ENCODE measurements at places on chromosomes 7 and 10.

DNA sequence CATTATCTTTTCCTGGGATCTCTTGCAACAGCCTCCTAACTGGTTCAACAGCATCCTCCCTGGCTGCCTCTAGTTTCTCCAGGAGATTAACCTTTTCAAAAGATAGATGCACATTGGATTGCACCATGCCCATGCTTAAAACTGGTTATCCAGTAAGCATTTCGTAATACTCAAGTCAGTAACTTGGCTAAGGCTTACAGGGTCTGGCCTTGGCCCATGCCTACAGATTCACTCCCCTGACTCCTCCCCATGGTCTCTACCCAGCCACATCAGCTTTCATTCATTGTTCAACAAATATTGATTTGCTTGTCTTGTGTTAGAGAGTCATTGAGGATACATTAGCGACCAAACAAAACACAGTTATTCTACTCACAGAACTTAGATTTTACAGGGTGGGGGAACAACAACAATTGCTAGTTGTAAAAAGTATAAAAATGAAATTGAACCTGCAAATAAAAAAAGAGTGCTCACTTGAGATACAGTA is 1.8 kb upstream of the KIF20B start:
- DNase-seq = no peak

DNA sequence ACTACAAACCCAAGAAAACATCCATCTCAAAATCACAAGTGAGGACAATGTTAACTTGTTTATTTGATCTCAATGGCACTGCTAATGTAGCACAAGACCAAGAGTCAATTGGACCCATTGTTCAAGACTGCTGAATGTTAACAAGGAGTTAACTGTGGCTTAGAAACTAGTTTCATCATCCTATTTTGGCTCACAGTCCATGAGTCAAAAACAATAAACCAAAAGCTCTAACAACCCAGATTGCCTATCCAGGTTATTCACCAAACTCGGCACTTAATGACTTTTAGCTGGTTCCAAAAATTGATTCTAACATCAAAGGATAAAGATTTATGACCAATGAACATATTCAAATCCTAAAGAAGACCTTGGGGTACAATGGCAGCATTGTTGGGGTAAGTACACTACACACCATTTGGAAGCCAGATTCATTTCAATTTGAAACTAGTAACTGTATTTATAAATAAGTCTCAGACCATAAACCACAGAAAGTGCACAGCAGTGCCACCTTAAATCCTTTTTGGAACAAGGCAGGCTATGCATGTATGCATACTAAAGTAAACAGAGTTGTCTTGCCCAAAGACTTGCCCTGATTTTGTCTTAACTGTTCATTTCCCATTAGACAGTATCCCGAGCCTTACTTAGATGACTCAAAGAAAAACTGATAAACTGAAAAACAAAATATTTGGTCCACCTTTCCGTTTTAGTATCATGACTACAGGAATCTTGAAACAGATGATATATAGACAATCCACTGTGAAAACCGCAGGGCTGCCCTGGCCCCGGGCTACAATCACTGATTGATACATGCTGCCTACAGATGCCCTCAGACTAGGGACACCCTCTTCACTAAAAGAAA is 84.5 kb downstream of the SRPK2 start:
- peak; percentile 54 for DNase-seq

DNA sequence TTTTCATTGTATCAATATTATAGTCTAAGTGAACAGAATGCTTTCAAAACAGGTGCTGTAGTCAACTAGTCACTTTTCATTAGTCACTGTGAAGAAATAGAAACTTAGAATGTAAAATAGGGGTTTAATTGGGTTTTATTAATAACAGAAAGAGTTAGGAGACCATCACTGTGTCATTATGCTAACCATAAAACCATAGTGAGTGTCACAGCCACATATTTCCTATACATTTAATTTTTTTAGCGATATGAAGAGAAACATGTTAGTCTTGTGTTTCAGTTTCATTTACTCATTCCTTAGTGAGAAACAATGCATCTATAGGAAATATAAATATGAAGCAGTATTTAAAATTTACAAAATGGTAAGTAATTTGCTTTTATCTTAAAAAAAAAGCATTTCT is 22.2 kb downstream of the SPAG6 start:
- DNase-seq = no peak

DNA sequence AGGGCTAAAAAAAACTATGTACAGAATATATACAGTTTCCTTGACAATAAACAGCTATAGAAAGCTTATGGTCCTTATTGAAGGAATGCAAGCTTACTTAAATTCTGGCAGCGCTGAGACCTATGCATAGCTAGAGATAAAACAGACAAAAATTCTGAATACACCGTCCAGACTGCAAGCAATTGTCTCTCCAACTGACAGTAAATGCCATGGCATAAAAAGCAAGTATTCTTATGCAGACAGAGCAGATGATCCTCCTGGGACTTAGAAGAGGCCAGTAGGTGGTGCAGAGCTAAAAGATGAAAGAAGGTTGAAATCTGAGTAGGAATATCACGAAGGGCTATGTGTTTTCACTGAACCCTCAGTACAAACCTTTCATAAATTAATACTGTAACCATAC is 157.0 kb upstream of the CACNA2D1 start:
- DNase-seq = no peak

GRCh38 chr10:100817268-100817839 is 72.0 kb downstream of the PAX2 start:
- DNase-seq = no peak

- no peak for DNase-seq
Measured at GRCh38 chr7:36304099-36304425, 85.6 kb upstream of the ANLN start.

GRCh38 chr7:98826811-98827231 is 43.0 kb downstream of the TMEM130 start:
- DNase-seq = no peak

DNA sequence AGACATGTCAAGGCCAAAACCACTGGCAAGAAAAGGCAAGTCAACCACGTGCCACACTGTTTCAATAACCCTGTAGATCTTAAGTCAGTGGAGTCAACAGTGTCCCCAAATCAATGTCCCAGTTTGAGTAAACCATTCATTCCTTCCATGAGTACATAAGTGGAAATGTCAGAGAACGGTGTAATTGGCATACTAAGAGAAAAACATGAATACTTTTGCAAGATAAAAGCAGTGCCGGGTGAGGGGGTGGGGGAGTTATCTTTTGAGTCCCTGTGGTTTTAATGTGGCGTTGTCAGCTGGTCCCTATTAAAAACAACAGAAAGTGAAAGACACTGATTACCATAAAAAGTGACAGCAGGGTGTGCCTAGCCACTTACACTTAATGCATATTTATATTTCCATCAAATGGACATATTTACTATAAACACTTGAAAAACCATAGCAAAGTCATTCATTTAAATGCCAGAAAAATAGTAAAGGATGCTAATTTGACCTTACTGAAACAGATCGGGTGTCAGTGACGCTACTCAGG is 37.8 kb downstream of the RSU1 start:
- no peak for DNase-seq

DNA sequence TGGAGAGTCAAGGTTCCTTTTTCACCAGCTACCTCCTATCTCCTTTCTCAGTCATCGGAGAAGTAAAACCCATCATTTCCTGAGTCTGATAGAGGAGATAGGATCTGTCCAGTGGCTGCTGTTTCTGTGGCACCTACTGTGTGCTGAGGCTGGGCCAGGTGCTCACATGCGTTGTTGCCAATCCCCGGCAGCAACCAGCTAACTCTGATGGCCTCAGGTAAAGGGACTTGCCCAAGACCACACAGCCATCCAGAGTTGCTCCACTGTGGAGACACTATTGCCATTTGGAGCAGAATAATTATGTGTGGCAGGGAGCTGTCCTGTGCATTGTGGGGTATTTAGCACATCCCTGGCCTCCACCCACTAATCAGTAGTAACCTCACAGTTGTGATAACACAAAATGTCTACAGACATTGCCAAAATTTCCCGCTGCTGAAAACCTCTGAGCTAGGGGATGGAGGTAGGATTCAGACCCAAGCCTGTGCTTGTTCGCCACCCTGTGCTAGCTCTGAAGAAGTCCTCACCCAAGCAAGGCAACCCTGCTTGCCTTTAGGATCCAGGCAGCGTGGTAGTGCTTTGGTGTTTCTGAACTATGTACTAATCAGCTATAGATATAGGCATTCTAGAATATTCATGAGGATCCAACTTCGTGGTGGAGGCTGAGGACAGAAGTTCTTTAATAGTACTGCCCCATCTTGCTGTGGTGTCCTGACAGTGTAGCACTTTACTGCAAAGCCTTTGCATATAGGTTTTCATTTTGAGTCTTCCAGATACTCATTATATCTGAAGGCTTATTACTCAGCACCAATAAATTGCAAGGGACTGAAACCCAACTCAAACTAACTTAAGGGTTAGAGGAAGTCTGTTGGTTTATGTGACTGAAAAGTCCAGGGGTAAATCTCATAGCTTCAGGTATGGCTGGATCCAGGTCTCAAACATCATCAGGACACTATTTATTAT is 164.6 kb downstream of the GRK5 start:
- DNase-seq = no peak

DNA sequence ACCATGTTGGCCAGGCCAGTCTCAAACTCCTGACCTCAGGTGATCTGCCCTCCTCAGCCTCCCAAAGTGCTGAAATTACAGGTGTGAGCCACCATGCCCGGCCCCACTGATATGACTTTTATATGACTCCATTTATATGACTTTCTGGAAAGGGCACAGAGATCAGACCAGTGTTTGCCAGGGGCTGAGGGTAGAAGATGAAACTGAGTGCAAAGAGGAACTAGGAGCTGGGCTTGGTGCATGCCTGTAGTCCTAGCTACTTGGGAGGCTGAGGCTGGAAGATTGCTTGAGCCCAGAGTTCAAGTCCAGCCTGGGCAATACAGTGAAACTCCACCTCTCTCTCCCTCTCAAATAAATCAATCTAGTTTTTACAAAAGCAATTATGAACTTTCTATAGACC is 7.5 kb downstream of the BRAF start:
- DNase-seq = no peak

GRCh38 chr10:123889821-123890220 is 1.8 kb downstream of the CPXM2 start:
- DNase-seq = no peak

GRCh38 chr10:131049016-131049415 is 262.5 kb downstream of the TCERG1L start:
- DNase-seq = no peak

DNA sequence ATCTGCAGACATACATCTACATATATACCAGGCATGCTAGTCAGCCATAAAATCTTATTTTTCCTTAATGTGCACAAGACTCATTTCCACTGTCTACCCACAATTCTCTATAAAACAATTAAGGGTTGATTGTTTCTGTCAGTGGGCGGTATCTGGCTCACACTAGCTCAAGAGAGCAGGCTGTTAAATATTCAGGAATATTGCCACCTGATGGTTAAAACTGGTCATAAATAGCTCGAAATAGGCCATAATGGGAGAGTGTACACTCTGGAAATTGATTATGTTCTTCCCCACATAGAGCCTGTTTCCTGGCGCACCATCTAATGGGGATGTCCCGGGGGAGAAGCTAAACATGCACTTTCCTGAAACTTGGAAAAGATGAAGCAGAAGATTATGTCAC is 620.6 kb upstream of the ANKRD30A start:
- no peak for DNase-seq

DNA sequence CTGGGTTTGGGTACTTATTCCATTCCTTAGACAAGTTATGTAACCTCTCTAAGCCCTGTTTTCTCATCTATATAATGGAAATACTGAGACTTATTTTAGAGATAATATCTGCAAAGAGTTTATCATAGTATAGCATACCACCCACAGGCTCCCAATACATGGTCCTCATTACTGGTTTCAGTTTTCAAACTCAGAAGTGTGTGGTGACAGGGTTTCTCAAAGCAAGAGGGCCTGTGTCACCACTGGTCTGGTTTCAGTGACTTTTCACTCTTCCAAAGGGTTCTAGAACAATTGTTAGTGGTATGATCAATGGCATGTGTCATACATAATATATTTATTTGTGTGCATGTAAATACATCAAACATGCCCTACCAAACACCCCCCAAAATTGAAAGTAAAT is 89.2 kb upstream of the BMPER start:
- no peak for DNase-seq

DNA sequence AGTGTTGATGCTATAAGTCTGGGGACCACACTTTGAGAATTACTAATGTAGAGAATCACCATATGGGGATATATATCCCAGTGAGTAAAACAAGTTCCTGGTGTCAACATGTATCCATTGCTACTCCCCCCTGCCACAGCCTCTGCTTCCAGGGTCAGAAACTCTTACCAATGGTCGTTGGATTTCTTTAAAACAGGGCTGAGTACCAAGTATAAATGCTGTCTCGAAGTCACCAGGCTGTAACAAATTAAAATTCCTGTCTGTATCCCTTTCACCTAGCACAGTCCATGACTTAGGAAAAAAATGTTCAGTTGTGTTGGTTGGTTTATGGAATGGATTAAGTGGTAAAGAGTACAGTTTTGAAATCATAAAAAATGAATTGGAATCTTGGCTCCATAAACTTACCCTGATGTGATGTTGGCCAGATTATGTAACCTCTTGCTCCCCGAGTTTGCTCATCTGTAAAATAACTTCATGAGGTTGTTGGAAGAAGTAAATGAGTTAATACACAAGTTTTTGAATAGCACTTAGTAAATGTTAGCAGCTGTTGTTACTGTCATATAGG is 364.0 kb upstream of the LRGUK start:
- DNase-seq = no peak

GRCh38 chr7:123627851-123628250 is 26.2 kb downstream of the ASB15 start:
- no peak for DNase-seq

- no peak for DNase-seq
Measured at GRCh38 chr7:2974093-2974819, 69.4 kb downstream of the CARD11 start.

- DNase-seq = no peak
Measured at GRCh38 chr7:33039257-33039902, 23.2 kb downstream of the NT5C3A start.

DNA sequence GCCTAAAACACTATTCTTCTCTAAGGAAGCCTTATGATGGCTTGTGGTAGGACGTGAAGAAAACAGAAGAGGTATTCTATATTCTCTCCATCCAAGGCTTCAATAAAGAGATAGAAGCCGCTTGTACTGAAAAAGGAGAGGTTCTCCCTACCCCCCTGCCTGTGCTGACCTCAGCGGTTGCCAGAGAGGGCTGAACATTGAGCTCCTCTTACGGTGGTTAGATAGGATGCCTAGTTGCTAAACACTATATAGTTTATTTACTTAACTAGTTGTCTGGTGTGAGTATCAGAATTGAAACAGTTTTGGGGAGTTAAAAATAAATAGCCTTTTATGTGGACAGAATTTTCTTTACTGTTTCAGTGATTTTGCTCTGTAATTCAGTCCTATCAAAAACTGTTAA is 112.2 kb downstream of the TFPI2 start:
- no peak for DNase-seq

GRCh38 chr7:99943641-99944496 is 14.4 kb upstream of the GJC3 start:
- DNase-seq = no peak

- DNase-seq = peak; percentile 95
Measured at GRCh38 chr10:132575320-132576201, 38.0 kb downstream of the INPP5A start.

GRCh38 chr10:31958856-31959255 is 30.2 kb upstream of the ARHGAP12 start:
- no peak for DNase-seq

- no peak for DNase-seq
Measured at GRCh38 chr10:101217450-101218281, 11.6 kb downstream of the LBX1 start.

- no peak for DNase-seq
Measured at GRCh38 chr7:36025190-36025589, 127.9 kb upstream of the EEPD1 start.

Data from HT1080 (cell line).